ENCODE measurements at places on chromosomes 5 and 9.

DNA sequence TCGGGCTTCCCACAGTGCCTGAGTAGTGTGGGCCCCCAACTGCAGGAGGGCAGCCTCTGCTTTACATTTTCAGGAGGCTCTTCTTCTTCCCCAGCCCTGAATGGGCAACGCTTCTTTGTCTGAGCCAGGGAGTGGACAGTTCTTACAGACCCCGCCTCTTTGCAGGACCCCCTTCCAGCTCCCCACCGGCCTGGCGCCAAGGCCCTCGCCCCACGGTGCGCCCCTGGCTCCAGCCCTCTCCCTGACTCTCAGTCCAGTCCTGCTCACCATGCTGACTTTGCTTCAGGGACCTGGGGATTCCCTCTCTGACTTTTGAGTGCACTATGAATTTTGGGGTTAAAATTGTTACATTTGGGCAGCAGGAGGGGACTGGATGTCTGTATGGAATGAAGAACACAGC is 123.8 kb downstream of the HSD17B3 start:
- no peaks in the 10 kb centered on the region for H3K4me1 ChIP-seq
- peaks cover 26% of the 10 kb centered on the region for H3K27me3 ChIP-seq

DNA sequence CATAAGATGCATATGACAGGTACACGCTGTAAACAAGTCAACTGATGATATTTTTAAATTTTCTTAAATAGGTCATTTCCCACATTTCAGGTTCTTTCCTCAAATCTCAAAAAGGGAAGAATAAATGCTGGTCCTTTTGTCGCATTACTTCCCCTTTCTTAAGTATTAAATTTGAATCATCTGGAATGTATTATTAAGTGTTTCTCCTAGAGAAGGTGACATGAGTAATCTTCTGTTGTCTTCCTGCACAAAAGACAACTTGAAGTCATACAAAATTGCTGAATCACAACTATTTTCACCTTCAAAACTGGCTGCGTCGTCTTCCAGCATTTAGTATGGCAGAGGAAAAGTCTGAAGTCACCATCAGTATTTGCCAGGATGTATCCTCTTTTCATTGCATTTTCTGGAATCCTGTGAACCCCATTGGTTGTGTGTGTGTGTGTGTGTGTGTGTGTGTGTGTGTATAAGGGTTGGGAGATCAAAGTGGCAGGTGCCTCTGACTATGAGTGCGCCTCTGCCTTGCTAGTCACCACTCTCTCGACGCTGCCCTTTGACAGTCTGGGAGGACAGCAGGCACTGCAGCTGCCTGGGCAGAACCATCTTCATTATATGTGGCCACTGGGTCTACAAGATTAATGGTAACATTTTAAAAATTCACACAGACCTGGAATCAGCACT is 86.9 kb downstream of the MVB12B start:
- H3K4me3 ChIP-seq = no peak overlapping the region
- peaks cover 30% of the 10 kb centered on the region for H3K4me1 ChIP-seq
- no peak for DNase-seq

- H3K27ac ChIP-seq = no peak within 1 kb of the TSS
- no peak for DNase-seq
- no peaks in the 10 kb centered on the region for H3K36me3 ChIP-seq
- H3K27me3 ChIP-seq = peaks cover 51% of the 10 kb centered on the region
- H3K4me1 ChIP-seq = peaks cover 21% of the 10 kb centered on the region
- H3K4me3 ChIP-seq = peak within 1 kb of the TSS; percentile 35
These were observed at the start of gene MAMDC2 for GRCh38 chr9:70043689-70044489. MAMDC2 (plus strand) TSS chr9:70043848; CDS start chr9:70044198, 350 bp downstream.

DNA sequence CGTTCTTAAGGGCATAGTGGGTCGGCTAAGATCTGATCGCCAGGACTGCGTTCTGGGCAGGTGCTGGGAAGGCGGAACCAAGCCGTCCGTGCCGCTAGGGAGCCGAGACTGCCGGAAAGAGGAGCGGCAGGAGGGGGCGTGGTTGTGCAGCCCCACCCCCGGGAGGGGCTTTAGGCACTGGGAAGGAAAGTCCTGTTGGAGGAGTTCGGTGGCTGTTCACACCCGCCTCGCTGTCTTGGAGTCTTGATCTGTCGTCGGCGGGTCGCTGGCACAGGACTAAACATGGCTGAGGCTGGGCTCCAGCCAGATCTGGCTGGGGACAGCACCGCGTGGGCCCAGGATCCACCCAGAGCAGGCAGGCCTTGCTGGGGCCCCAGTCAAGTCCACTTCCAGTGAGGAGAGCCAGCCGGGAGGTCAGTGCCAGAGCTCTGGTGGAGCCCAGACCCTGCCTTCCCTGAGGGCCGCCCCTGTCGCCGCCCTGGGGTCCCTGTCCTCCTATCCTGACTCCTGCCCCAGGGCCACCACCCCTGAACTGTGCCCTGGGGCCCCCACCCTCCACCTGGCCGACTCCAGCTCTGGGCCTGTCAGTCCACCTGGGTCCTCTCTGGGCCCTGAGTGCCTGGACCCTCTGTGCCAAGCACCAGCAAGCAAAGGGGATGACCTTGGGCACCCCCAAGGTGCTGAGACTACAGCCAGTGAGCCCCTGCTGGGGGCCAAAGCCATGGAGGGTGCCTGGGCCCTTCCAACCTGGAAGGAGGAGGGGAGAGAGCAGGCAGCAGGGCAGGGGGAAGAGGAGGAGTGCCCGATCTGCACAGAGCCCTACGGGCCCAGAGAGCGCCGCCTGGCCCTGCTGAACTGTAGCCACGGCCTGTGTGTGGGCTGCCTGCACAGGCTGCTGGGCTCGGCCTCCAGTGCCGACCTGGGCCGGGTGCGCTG is 4.5 kb downstream of the RNF208 start:
- H3K27ac ChIP-seq = no peak overlapping the region
- peaks cover 1% of the 10 kb centered on the region for H3K4me1 ChIP-seq
- no peaks in the 10 kb centered on the region for H3K27me3 ChIP-seq
- H3K36me3 ChIP-seq = peaks cover 3% of the 10 kb centered on the region
- no peak overlapping the region for H3K4me3 ChIP-seq

DNA sequence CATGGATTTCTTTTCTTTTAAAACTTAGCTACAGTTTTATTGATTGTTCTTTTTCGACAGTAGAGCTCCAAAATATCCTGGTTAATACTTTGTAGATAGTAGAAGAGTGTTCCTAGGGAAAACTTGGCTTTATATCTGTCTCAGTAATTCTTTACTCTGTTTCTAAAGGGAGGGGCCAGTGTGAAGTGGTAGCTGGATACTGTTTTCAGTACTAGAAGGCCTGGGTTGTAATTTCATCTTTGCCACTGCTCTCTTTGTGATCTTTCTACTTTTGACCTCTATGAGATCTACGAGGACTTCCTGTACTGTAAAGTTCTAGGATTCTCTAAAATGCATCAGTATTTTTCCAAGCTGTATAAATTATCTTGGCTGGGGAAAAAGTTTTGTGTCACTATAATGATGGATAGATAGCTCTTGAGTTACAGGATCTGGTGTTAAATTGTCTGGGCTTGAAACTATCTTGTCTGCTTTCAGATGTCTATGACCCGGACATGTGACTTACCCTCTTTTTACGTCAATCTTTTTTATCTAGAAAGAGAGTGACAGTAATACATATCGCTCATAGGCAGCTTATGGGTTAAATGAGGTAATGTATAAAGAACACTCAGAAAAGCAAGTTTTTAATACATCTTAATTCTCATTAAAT is 53.6 kb downstream of the PRR16 start:
- H3K27ac ChIP-seq = no peak overlapping the region
- no peaks in the 10 kb centered on the region for H3K36me3 ChIP-seq
- H3K4me1 ChIP-seq = no peaks in the 10 kb centered on the region
- no peaks in the 10 kb centered on the region for H3K27me3 ChIP-seq

Data from activated CD4-positive, alpha-beta memory T cell treated with anti-CD3 and anti-CD28 coated beads, Interleukin-2, amount 10 ng/mL, durations not matched to agents 7 days and 5 days (primary cell).